Transverse colon (tissue), 4 donors: ENCODE measurements at places on chromosomes 2 and 18.

GRCh38 chr2:151042964-151043363 lies 218.7 kb downstream of the RBM43 start:
- no peak for DNase-seq

GRCh38 chr2:162075689-162076132 lies 1.7 kb upstream of the DPP4 start:
- no peak for DNase-seq

DNA sequence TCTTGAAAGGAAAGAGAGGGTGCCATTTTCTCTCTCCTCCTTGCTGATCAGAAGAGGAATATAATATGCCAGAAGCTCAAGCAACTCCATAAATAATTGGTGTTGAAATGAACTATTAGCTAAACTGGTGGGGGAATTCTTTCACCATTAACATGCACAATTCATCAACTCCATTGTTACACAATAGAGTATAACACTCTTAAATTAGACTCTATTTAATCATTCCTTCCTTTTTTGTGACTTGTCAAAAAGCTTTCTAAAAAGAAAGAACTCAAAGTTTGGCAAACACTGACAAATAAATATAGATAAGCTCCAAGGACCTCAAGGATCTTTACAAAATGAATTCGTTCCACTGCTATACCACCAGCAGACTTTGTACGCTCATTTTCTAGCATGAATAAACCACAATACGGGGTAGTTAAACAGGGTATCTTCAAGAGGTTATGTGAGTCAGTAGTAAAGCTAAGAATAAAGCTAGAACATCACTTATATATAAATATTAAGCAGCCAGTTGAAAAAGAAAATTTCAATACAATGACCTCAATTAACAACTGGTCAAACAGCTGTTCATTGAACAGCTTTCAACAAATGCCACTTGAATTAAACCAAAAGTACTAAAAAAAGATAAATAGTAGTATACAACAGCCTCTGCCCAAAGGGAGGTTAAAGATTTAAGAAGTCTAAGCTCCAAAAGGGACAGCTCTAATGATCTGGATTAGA lies 6.4 kb downstream of the TRAK2 start:
- no peak for DNase-seq

DNA sequence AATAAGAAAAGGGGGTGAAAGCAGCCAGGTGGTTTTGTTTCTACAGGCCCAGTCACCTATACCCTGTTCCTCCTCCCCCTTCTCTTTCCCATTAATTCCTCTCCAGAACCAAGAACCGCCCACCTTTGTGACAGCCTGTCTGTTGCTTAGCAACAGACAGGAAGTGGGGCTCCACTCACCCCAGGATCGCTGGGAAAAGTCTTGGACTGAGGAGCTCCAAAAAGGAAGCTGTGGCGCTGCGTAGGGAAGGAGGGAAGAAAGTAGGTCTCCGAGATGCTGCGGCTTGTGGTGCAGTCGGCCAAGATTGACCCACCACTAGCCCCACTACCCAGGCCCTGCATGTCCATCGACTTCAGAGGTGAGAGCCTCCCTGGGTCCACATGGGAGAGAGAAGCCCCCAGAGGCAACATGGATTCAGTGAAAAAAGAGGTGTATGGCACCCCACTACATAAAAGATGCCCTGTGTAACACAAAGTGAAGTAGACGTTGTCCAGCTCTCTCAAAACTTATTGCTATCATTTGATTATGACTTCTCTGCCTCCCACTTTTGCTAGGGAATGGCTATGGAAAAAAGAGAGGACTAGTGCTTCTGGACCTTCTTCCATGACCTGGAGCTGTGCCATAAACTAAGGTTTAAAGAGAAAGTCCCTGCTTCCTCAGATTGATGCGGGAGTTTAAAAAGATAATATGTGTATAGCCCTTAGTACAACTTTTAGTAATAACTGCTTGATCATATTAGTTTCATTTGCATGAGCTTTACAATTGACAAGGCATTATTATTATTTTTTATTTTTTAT lies at the start of gene FER1L5:
Gene FER1L5, plus strand, starts transcription at position 201 of the 797 bp plus-strand sequence. Its CDS starts 73 bp downstream, at position 274.
- DNase-seq, result no peak

GRCh38 chr2:96584017-96584416 lies 47.5 kb downstream of the ARID5A start:
- no peak for DNase-seq

DNA sequence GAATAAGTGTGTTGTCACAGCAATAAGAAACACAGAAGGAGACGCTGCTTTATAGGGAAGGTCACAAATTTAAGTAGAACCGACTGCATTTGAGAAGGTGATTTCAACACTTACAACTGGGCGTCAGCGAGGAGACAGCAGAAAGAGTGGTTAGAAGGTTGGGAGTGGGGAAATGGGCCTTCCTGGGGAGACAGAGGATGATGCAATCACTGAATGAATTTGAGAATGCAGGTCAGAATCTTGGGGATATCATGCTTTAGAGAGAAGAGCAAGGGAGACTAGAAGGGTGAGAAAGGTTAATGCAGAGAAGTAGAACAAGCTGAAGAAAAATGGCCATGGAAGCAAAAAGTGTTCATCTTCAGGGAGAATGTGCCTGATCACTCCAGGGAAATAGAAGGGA lies 616.1 kb upstream of the FAM98A start:
- DNase-seq, result no peak

GRCh38 chr2:213545964-213546475 lies 261.8 kb downstream of the SPAG16 start:
- DNase-seq, result no peak
